ENCODE measurements at places on chromosomes 2 and 18. TPM values are rescaled to one million over a fixed set of nuclear protein-coding genes. Genes with fewer than 3 reads are reported as not detected.

DNA sequence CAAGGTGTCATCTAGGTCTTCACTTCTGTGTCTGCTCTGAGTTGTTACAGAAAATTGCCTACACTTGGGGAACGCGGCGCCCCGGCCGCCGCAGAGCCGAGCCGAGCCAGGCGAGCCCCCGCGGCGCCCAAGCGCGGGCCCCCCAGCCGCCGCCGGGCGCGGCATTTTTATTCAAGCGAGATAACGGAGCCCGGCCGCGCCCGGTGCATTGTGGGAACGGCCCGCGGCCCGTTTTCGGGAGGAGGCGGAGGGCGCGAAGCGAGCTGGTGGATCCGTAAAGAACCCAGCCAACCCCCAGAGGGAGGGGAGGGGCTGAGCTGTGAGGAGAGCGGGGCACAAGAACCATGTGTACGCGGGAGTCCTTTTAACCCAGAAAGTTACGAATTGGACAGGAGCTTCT is 191.8 kb downstream of the FTCDNL1 start:
- DNase-seq = no peak

- no peak for DNase-seq
Observed at GRCh38 chr2:57733956-57734355, 312.6 kb upstream of the VRK2 start.

DNA sequence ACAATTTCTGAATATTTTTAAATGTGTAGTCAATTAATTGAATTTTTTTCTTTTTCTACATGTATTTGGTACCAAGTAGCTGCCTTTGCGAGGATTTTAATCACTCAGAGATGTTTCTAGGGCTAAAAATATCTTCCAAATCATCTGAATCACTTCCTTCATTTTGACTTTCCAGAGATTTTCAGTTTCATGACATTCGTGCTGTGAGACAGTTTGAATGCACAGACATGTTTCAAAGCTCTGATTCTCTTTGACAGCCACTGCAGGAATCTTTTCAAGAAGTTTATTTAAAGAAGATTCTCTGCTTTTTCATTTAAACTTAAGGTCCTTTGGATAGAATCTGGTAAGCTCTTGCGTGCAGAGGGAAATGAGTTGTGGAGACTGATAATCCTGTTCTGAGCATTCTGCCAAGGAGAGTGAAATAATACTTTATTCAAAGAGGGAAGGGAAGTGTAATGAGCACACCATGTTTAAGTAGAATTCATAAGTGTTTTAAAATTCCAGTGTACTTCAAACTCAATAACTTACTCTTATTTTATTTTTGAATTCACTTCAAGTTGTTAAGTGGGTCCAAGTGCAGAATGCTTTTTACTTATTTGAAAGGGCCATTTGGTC is 9.7 kb downstream of the CYBRD1 start:
- DNase-seq = no peak

CCNYL1 gene
- 16.8 TPM for total RNA-seq

C2orf81 gene
- total RNA-seq = 4.3 TPM

GPR35 gene
- 1.3 TPM for total RNA-seq

MBP gene
- total RNA-seq = 29.1 TPM

DNA sequence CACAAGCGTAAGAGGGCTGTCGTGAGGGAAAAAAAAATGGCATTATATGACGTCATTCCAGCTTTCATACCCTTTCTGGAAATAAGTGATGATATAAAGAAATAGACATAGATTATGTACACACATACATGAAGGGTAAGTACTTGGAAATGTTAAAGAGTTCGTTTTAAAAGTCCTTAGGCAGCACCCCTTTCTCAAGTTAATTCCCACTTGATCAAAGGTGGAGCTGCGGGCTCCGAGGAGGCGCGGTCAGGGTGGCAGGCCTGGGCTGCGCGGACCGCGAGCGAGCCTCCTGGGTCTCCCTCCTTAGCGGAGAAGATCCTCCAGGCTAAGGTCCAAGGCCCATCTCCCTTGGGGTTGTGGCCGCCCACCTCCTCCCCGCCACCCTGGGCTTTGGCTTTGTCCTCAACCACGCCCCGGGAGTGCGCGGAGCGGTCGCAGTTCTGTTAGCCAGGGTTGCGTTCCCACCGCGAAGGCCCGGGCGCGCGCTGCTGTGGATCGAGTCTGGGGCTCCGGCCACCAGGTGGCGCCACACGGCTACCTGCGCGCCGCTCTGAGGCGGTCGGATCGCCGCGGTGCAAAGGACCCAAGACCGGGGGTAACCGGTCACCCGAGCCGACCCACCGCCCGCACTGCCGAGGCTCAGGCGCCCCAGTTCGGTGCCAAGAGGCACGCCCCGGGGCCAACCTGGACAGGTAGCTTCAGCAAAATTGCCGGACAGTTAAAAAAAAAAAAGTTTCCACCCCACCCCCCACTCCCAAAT is 66.8 kb downstream of the HNRNPLL start:
- DNase-seq = no peak

- no peak for DNase-seq
Observed at GRCh38 chr18:57435846-57436190, 644 bp downstream of the ONECUT2 start.

DNA sequence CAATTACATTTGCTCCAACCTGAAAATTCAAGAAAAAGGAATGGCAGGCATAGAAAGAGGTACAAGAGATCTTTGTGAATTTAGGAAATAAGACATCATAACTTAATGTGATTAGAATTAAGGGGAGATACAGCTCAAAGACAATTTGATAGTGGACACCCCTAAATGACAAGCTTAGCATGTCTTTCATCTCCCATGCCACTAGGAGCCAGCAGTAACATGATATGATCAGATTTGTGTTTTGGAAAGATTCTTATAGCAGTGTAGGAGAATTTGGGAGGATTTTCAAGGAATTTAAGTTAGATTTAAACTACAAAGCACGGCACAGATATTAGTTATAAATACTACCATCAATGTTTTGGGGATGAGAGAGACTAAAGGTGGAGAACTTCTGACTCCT is 340.8 kb downstream of the RDH14 start:
- no peak for DNase-seq

GRCh38 chr2:86617153-86617552 is 6.5 kb downstream of the RNF103 start:
- no peak for DNase-seq

- no peak for DNase-seq
Observed at GRCh38 chr2:46854260-46854659, 61.3 kb downstream of the MCFD2 start.

GRCh38 chr2:200689115-200689514 is 103.3 kb downstream of the AOX1 start:
- DNase-seq = no peak

GALR1 gene
- total RNA-seq = not detected

BCL2L11 gene
- total RNA-seq = 13.8 TPM

SPC25 gene
- 2.0 TPM for total RNA-seq

- DNase-seq = no peak
Observed at GRCh38 chr2:197759625-197760292, 25.4 kb downstream of the BOLL start.

- no peak for DNase-seq
Observed at GRCh38 chr2:58098254-58099095, 51.9 kb downstream of the VRK2 start.

- DNase-seq = no peak
Observed at GRCh38 chr2:65579506-65580235, 147.3 kb upstream of the SPRED2 start.

Measured in kidney epithelial cell (primary cell).